Central memory CD8-positive, alpha-beta T cell (primary cell): ENCODE measurements at places on chromosomes 16 and 17.
A peak's percentile ranks its signal among the peaks of the same experiment; 100 is the strongest.

DNA sequence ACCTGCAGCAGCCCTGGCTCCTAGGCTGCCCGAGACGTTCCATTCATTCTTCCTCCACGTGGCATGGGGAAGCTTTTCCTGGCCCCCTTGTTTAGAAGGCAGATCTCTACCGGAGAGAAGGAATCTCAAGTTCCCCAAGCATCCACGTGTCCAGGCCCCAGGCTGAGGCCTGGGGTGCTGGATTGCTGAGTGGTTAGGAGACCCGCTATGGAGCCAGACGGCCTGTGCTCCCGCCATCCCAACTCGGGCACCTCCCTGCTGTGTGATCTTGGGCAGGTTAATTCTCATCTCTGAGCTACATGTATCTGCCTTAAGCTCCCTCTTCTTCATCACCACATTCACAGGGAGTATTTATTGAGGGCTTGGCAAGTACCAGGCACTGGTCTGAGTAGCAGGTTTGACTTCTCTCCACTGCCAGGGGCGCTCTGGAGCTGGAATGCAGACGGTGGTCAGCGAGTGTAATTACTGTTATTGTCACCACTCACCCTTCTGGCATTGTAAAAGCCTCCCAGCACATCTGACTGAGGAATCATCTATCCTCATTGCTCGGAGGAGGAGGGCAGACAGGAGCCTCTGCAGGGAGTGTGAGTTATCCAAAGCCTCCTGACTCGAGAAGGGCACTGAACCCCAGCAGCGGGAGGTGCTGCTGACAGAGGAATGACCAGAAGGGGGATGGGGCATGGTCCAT lies 1.1 kb upstream of the ADGRG1 start:
- peaks cover 1% of the 10 kb centered on the region for H3K36me3 ChIP-seq
- H3K27me3 ChIP-seq = no peaks in the 10 kb centered on the region
- DNase-seq = no peak
- H3K27ac ChIP-seq = no peak overlapping the region
- peaks cover 49% of the 10 kb centered on the region for H3K4me1 ChIP-seq
- H3K4me3 ChIP-seq = no peak overlapping the region

DNA sequence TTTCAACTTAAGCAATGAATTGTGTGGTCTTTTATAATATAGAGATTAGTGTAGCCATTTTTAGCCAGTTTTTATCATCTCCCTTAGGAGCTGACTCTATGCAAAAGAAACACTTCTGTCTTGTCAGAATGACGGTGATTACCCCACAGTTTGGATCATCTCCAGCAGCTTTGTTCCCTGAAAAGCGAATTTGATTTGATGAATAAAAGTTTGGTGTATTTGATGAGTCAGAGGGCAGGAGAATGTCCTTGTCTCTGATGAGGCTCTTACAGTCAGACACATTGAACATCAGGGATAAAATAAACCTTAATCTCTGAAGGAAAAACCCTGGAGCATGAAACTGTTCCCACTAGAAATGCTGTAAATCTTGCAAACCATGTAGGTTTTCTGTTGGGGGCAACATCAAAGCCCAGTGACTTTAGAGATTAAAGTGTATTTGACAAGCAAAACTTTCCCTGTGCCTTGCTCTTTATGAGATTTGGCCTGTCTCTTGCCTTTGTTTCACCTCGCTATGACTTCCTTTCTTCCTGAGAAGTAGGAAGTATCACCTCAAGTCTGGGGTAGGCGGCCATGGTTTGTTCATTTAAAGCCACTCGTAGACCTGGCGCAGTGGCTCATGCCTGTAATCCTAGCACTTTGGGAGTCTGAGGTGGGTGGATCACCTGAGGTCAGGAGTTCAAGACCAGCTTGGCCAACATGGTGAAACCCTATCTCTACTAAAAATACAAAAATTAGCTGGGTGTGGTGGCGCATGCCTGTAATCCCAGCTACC lies 209.3 kb downstream of the FTO start:
- H3K27me3 ChIP-seq = no peaks in the 10 kb centered on the region
- no peak overlapping the region for H3K4me3 ChIP-seq
- DNase-seq = no peak
- H3K4me1 ChIP-seq = peaks cover 26% of the 10 kb centered on the region

GRCh38 chr17:36851250-36851649 lies 86.0 kb upstream of the LHX1 start:
- no peak for DNase-seq
- H3K36me3 ChIP-seq = no peaks in the 10 kb centered on the region
- H3K27me3 ChIP-seq = peaks cover 6% of the 10 kb centered on the region
- peaks cover 7% of the 10 kb centered on the region for H3K4me1 ChIP-seq
- no peak overlapping the region for H3K27ac ChIP-seq

- H3K27ac ChIP-seq = no peak overlapping the region
- no peak overlapping the region for H3K4me3 ChIP-seq
- H3K4me1 ChIP-seq = no peaks in the 10 kb centered on the region
Observed at GRCh38 chr16:9801651-9802050, 380.6 kb downstream of the GRIN2A start.

DNA sequence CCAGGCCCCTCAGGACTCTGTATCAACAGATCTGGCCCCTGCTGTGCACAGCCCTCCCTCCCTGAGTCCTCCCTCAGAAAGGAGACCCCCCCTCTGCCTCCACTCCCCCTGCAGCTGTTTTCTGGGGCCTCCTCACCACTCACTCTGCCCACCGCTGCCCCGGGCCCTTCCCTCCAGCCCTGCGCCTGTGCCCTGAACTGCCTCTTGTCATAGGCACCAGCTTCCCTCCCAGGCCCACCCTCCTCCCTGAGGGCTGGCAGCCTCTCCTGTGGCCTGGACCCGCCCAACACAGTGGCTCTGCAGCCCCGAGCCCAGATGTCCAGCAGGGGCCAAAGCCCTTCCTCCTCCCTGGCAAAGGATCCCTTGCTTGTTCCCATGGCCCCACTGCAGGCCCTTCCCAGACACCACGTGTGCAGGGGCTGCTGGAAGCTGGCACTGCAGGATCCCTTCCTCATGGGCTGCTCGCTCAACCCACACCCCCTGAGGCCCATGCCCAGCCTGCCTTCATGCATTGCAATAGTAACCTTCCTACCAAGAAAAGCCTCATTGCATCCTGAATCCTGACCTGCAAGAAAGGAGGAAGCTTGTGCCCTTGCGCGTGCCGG lies 25.8 kb downstream of the GNPTG start:
- peaks cover 22% of the 10 kb centered on the region for H3K36me3 ChIP-seq
- no peaks in the 10 kb centered on the region for H3K27me3 ChIP-seq
- H3K4me3 ChIP-seq = peak overlapping the region; percentile 77

DNA sequence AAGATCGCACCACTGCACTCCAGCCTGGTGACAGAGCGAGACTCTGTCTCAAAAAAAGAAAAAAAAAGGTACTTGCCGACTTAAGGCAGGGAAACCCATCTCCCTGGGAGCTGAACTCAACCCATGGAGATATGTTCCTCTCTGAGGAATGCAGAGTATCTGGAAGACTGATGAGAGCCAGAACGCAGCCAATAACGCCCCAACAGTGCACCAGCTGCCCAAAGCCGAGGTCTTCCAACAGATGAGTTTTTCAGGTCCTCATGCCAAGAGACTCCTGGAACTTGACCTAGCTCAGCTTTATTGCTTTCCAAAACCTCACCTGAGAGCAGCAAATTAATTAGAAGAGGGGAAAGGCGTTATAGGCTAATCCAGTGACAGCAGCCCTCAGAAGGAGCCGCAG lies 9.4 kb downstream of the ELAC2 start:
- DNase-seq = no peak
- no peaks in the 10 kb centered on the region for H3K27me3 ChIP-seq
- peaks cover 59% of the 10 kb centered on the region for H3K36me3 ChIP-seq
- H3K4me3 ChIP-seq = no peak overlapping the region

- H3K36me3 ChIP-seq = no peaks in the 10 kb centered on the region
- H3K4me3 ChIP-seq = no peak overlapping the region
- no peak overlapping the region for H3K27ac ChIP-seq
- peaks cover 13% of the 10 kb centered on the region for H3K4me1 ChIP-seq
- DNase-seq = no peak
- H3K27me3 ChIP-seq = peaks cover 20% of the 10 kb centered on the region
Observed at GRCh38 chr17:337866-338265, 14.7 kb downstream of the RPH3AL start.

DNA sequence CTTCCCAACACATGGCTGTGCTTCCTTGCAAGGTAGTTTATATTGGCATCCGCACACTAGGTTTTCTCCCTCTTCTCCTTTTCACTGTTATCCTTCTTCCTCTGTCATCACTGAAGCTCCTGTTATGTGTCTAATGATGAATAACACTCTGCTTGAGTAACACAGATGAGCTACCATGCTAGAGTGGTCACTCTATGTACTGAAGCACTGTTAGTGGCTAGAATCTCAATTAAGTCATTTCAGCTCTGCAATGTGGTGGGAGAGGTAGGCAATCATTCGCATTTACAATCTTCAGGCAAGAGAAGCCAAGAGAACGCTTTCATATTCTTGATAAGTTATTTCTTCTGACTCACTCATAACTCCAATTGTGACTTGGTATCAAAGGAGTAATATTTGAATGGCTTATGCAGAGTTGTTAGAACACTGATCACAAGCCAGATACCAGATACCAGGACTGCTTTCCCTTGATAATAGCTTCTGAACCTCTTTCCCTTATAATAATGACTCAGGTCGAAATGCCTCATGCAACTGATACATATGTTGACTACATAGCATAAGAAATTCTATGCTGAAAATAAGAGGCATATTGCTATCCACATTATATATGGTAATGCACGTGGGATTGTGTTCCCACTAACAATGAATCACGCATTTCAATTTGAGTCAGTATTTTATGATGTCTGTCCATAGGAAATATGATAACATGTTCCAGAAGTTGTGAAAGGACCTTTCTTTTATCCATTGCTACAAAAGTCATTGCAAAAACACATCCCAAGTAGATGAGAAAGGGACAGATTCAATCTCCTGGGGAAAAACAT lies 158.0 kb upstream of the HS3ST3A1 start:
- no peak for DNase-seq
- no peak overlapping the region for H3K27ac ChIP-seq
- H3K4me3 ChIP-seq = no peak overlapping the region
- H3K4me1 ChIP-seq = no peaks in the 10 kb centered on the region
- peaks cover 18% of the 10 kb centered on the region for H3K27me3 ChIP-seq

DNA sequence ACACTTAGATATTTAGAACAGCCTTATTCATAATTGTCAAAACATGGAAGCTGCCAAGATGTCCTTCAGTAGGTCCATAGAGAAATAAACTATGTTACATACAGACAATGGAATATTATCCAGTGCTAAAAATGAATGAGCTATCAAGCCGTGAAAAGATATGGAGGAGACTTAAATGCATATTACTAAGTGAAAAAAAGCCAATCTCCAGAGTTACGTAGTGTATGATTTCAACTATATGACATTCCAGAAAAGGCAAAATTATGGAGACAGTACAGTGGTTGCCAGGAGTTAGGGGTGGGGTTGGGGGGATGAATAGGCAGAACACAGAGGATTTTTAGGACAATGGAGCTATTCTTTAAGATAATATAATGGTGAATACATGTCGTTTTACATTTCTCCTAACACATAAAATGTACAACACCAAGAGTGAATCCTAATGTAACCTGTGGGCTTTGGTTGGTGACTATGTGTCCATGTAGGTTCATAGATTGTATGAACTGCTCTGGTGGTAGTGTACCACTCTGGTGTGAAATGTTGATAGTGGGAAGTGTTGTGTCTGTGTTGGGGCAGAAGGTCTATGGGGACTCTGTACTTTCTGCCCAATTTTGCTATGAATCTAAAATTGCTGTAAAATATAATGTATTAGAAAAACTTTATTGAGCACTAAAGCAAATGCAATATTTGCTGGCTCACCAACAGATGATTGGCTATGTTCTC lies 122.6 kb downstream of the USP22 start:
- no peak overlapping the region for H3K27ac ChIP-seq
- no peak overlapping the region for H3K4me3 ChIP-seq
- no peak for DNase-seq
- H3K4me1 ChIP-seq = no peaks in the 10 kb centered on the region

DNA sequence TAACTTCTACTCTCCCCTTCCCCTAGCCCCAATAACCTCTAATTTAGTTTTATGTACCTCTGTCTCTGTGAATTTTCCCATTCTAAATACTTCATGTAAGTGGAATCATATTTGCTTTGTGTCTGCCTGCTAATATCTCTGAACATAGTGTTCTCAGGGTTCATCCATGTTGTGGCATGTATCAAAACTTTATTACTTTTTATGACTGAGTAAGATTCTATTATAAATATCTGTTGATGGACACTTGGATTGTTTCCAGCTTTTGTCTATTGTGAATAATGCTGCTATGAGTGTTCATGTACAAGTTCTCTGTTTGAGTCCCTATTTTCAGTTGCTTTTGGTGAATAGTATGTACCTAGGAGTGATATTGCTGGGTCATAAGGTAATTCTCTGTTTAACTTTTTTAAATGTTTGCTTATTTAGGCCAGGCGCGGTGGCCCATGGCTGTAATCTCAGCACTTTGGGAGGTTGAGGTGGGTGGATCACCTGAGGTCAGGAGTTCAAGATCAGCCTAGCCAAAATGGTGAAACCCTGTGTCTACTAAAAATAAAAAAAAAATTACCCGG lies 92.8 kb downstream of the CHD9 start:
- no peak overlapping the region for H3K4me3 ChIP-seq
- no peaks in the 10 kb centered on the region for H3K27me3 ChIP-seq
- DNase-seq = no peak
- H3K36me3 ChIP-seq = peaks cover 4% of the 10 kb centered on the region
- H3K27ac ChIP-seq = no peak overlapping the region

GRCh38 chr16:10940501-10941079 lies 1.7 kb downstream of the DEXI start:
- peak overlapping the region; percentile 93 for H3K27ac ChIP-seq
- peaks cover 13% of the 10 kb centered on the region for H3K36me3 ChIP-seq
- H3K4me1 ChIP-seq = peaks cover 82% of the 10 kb centered on the region
- DNase-seq = no peak
- peak overlapping the region; percentile 89 for H3K4me3 ChIP-seq

GRCh38 chr17:75688209-75688825 lies 21.2 kb downstream of the SAP30BP start:
- H3K27ac ChIP-seq = peak overlapping the region; percentile 63
- peaks cover 76% of the 10 kb centered on the region for H3K4me1 ChIP-seq
- no peak for DNase-seq
- H3K4me3 ChIP-seq = no peak overlapping the region

DNA sequence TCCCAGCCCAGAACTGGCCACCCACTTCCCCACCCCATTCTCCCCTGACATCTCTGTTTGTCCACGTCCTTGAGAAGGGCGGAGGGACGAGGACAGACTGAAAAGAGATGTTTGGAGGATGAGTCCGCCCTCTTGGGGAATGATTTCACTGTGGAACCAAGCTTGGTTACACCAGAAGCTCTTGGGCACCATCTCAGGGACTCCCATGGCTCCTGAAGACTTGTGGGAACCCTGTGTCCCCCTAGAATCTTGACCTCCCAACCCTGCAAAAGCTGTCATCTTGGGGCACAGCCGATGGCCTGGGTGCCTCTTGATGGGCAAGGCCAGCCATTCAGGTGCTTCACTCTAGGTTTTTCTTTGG lies 25.9 kb upstream of the LITAF start:
- H3K36me3 ChIP-seq = no peaks in the 10 kb centered on the region
- peak overlapping the region; percentile 45 for H3K4me3 ChIP-seq
- no peak for DNase-seq
- peak overlapping the region; percentile 91 for H3K27ac ChIP-seq
- no peaks in the 10 kb centered on the region for H3K27me3 ChIP-seq
